Fibroblast of villous mesenchyme (primary cell): ENCODE measurements at places on chromosomes 4 and X. TPM values are rescaled to one million over a fixed set of nuclear protein-coding genes. Genes with fewer than 3 reads are reported as not detected.
A peak's percentile ranks its signal among the peaks of the same experiment; 100 is the strongest.

DNA sequence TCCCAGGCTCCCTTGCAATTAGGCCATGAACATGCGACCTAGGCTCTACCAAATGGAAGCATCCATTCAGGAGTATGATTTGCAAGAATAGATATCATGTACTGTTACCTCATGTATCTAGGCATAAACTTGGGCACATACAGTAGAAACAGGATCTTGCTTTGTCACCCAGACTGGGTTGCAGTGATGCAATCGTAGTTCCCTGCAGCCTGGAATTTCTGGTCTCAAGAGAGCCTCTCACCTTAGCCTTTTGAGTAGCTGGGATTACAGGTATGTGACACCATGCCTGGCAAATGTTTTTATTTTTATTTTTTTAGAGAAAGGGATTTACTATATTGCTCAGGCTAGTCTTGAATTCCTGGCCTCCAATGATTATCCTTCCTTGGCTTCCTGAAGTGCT, 994.2 kb downstream of the ADGRL3 start:
- DNase-seq: no peak

DNA sequence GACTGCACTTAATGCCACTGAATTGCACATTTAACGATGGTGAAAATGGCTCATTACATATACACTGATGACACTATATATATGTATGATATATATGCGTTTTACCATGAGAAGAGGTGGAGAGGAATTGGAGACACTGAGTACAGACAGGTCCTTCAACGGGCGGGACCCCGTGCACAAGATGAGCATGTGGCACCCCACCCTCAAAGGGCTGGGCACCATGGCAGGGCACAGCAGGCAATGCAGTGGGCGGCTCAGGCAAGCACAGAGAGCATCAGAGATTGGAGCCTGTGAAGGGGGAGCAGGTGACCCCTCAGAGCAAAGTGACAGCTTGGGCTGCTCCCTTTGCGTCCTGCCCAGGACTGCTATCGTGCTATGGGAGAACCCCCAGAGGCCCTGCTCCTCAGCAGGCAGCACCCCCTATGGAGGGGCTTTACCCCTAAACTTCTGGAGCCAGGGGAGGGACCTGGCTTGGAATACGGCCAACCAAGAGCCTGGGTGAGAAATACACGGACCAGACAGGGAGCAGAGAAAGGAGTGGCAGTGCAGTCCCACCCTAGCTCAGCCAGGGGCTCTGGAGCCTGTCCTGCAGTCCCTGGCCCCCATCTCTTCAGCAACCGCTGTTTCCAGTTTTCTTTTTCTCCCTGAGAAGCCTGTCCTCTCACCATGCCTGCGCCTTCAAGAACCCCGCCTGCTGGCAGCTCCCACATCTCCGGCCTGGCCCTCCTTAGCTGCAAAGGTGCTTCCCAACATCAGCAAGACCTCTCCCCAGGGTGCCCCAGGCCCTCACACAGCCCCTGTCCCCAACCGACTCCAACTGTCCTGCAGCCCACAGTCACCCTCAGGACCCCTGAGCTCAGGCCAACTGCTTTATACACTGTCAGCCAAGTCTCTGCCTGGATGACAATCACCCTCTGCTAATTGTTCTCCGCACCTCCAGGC, 10.5 kb downstream of the SLC6A8 start:
- DNase-seq: no peak

DNA sequence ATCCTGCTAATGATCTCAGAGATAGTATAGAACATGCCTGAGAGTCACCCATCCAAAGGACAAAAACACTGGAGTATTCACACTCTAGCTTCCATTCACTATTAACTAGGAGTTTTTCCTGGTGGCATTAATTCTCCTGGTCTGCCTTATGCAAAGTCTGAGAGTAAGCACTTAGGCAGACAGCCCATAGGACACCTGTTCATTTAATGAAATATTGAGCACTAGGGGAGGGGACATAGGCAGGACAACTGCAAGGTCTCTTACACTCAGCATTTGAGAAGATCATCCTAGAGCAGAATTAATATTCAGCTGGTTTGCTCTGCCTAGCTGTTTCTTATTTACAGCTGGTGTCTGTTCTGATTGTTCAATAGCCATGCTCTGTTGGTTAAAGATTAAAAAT, 508.5 kb downstream of the CENPC start:
- DNase-seq: no peak

GRCh38 chr4:101125045-101125942, 222.0 kb downstream of the PPP3CA start:
- DNase-seq: peak; percentile 52

DNA sequence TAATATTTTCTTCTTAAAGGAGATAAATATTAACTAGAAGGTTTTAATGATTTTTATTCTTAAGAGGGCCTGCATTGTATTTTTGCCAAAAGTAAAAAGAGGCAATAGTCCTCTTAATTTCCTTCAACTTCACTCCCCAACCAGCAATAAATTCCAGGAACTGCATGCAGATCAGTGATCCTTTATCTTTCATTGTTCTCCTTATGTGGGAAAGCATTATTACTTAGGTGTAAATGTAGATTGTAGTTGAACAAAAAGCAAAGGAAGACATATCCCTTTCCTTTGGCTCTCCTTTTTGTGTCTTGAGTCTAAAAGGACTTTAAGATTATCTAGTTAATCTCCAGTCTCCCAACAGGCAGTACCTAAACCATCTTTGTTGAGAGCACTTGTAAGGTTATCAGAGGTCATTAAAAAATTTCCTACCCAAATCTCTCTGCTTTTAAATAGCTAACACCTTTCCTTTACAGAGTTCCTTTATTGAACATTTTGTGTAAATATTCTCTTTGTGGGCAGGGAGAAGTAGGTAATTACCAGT, 55.3 kb downstream of the RAPGEF2 start:
- DNase-seq: no peak

DNA sequence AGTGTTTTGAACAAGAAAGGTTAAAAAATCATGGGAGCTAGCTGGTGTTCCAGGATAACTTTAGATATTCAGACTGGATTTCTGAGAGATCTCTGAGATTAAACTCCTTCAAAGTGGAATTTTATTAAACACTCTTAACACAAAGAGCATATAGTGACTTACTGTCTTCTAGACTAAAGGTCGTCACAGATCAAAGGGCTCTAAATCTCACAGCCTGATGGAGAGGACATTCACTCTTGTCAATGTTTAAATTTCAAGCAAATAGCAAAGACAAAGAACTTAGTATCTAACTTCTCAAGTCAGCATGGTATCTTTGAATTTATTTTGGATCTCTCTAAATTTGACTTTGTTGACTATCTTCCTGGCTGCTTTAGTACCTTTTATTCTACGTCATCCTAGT, 53.7 kb upstream of the NUDT6 start:
- DNase-seq: no peak

GRCh38 chr4:7861440-7861881, 78.2 kb downstream of the AFAP1 start:
- DNase-seq: peak; percentile 83

GRCh38 chr4:121370729-121371325, 10.0 kb downstream of the QRFPR start:
- peak; percentile 39 for DNase-seq

DNA sequence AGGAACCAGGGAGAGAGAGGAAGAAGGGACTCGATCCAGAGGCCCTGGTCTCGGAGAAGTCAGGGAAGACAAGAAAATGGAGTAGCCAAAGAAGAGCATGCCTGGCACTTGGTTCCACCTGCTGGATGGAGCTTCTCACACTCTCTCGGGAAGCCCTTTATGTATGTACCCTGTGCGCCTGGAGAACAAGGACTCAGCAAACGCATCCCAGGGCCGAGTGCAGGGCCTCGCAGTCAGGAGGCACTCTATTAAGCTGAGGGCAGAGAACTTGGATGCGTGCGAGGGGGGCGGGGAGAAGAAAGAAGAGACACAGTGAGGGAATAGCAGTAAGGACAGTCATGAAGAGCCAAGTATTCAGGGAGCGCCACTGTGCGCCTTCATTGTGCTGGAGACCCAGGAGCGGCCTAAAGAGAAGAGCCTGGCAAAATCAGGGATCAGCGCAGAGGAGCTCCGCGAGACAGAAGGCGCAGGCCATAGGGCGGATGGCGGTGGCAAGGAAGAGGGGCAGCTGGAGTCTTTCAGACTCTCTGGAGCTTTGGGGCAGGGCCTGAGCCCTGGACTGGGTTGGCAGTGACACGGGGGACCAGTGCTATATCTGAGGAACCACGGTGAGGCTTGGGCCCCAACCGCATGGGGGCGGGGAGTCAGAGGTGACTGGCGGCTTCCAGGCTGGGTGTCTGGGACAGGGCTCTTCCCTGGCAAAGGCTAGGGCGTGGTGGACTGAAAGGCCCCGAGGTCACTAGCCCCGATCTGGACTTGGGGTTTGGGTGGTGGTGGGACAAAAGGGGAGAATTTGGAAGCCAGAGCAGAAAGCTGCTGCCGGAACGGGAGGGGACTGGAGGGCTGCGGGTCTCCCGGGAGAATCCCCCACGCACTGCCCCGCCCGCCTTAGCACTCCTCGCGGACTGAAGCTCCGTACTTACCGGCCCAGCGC, 1.9 kb upstream of the SEPTIN6 start:
- no peak for DNase-seq

DNA sequence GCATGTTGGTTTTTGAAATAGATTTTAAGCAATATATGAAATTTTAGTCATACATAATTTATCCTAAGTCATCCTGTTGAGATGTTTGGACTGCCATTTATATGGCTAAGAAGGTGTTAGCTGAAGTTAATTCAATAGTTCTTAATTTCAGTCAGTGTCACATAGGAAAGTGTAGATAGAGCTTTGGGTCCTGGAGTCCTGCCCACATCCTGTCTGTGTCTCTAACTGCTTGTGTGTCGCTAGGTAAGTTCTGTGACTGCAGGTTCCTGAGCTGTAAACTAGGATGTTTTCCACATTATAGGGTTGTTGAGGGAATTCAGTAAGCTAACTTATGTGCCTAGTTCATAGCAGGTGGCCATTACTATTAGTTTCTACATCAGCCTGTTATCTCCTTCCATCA, 20.7 kb downstream of the OFD1 start:
- DNase-seq: no peak

DNA sequence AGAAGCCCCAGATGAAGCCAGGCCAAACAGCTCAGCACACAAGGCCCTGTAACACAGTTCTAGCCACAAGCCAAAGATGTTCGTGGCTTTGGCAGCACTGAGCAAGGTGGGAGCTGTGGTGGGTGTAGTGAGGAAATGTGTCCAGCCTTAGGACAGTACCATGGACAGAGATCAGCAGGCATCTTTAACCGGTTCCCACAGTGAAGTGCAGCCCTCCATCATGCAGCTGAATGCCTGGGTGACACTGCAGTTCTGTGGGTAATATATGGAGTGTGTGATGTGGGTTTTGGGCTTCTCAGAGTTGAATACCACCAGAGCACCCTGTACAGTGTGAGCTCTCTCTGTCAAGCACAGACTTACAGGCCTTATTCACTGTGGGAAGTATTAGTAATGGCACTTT, 6.0 kb upstream of the NEXMIF start:
- DNase-seq: no peak

DNA sequence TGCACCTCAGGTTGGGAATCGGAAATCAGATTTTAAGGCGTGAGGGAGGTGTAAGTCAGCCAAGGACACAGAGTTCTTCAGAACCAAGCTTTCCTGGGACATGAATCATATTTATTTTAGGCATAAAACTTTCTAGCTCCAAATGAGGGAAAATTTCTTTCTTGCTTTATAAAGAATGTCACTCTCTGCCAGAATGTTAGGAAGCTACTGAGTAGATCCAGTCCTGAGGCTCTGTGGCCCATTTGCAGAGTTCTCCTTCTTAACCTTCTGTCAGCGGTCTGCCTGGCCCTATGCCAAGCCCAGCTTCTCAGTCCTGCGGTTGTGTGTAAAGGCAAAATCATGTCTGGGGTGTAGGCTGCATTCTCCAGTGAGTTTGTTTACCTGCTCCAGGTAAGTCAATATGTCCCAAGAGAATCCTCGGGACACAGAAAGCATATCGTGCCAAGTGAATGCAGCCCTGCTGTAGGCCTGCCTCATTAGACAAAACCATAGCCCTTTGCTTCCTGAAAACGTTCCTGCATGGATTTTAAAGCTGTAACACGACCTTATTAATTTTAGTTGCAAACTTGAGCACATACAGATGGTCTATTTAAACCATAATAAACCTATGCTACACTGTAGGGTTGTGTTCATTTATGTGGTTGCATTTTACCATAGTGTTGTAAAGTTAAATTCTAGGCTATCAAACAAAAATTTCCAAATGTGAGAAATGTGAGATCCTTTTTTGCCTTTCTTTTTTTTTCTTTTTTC, 29.2 kb upstream of the CCNI start:
- peak; percentile 40 for DNase-seq

DNA sequence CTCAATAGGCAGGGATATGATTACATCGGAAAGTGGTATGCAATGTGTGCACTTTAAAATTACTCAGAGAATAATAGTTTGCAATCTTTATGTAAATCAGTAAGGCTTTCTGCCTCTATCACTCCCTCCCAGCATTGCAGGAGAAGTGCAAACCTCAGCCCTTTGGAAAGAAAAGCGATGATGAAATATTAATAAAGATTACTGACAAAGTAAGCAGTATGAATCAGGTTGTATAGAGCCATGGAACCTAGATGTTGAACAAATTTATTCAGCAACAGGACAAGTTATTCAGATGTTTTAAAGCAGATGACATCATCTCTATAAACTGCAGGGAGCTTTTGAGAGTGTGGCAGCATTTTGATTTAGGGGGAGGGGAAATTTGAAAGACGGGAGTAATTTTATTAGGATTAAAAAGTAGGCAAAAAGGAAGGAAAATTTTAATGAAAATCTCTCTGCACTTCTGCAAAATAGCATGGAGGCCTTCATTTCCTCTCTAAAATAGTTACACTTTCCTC, 631.7 kb upstream of the GRIA3 start:
- peak; percentile 20 for DNase-seq

- DNase-seq: peak; percentile 49
These were observed 13.3 kb downstream of the HNRNPD start for GRCh38 chr4:82360298-82361177.

GRCh38 chrX:77967631-77968030, 1.8 kb downstream of the PGAM4 start:
- peak; percentile 1 for DNase-seq

GRCh38 chr4:26909369-26909768, 48.7 kb downstream of the STIM2 start:
- peak; percentile 7 for DNase-seq

DNA sequence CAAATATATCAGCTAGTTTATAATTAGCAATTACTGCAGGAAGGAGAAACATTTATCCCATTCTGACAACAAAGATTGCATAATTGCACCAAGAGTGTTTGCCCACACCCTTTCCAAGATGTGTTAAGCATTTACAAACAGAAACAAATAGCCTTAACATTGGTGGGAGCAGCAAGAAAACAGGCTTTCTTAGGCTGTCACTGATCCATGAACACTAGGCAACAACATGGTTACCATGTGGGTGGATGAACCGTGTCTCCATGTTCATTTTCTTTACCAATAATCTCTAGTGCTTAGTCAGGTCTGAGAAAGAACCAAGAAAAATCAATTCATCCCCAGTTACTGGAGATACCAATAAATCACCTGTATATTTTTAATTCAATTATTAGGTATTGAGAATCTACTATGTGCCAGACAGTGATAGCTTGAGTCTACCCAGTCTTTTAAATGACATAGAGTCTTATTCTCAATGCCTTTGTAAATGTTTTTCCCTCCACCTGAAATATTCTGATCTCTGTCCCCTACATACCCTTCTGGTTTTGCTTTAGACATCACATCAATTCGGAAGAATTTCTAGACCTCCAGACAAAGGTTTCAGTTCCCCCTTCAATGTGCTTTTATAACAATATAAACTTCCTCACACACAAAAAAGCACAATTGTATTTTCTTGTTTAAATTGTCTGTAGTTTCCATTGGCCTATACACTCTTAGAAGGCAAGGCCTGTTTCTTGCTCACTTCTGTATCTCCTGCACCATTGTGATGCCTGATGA, 286.6 kb downstream of the PPP1R2C start:
- peak; percentile 11 for DNase-seq

The ADH1A gene
- not detected in 2 replicates for total RNA-seq

The NXF2 gene
- total RNA-seq: not detected in 2 replicates

The TASL gene
- total RNA-seq: not detected in 2 replicates

The TEX13D gene
- total RNA-seq: not detected in 2 replicates

The LIN54 gene
- 12.6 and 16.8 TPM in 2 replicates for total RNA-seq

The CXorf51A gene
- total RNA-seq: not detected in 2 replicates
